HuH-7 (cell line): ENCODE measurements at places on chromosomes 2 and 18.

GRCh38 chr2:188734691-188735090, 239.5 kb upstream of the COL3A1 start:
- no peak for DNase-seq

GRCh38 chr2:33126552-33126951, 179.8 kb downstream of the LTBP1 start:
- peak; percentile 10 for DNase-seq

DNA sequence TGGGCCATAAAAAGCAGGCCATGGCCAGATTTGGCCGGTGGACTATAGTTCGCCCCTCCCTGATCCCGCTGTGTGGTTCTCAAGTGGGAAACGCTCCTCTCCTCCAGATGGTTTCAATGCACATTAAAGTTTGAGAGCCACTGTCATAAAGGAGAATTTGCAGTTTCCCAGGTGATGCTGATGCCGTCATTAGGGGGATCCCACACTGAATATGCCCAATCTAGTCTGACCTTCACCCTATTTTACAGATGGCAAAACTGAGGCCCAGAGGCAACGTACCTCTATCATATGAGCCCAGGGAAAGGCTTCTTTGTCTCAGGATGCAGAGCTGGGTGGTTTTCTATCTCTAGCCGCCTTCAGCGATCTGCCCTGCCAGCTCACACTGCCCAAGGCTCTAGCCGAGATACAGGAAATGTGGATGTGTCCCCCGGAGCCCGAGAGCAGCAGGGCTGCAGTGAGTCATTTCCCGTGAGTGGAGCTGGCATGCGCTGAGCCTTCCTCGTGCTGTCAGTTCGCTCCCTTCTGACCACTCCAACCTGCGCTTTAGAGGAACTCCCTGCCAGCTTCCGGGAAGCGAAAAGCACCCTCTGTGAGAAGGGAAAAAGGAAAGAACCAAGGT, 116.2 kb downstream of the SMAD7 start:
- DNase-seq: no peak

- no peak for DNase-seq
Observed at GRCh38 chr2:176535467-176536113, 266.3 kb downstream of the MTX2 start.

- no peak for DNase-seq
Observed at GRCh38 chr18:6649421-6650126, 79.9 kb upstream of the ARHGAP28 start.

- peak; percentile 46 for DNase-seq
Observed at GRCh38 chr2:197309691-197310231, 819 bp downstream of the ANKRD44 start.

GRCh38 chr2:112529757-112530156, 12.5 kb upstream of the POLR1B start:
- DNase-seq: no peak

GRCh38 chr2:130936451-130936850, 99.7 kb downstream of the ARHGEF4 start:
- no peak for DNase-seq

- DNase-seq: no peak
Observed at GRCh38 chr2:9003366-9003615, 193 bp downstream of the MBOAT2 start.

- DNase-seq: no peak
Observed at GRCh38 chr18:76546436-76546835, 51.4 kb upstream of the ZNF516 start.

GRCh38 chr18:34540897-34541296, 169.2 kb upstream of the DTNA start:
- no peak for DNase-seq

GRCh38 chr2:193963472-193964119, 1693.4 kb upstream of the SLC39A10 start:
- DNase-seq: peak; percentile 0

- no peak for DNase-seq
Observed at GRCh38 chr2:200193791-200194190, 112.7 kb upstream of the SPATS2L start.

DNA sequence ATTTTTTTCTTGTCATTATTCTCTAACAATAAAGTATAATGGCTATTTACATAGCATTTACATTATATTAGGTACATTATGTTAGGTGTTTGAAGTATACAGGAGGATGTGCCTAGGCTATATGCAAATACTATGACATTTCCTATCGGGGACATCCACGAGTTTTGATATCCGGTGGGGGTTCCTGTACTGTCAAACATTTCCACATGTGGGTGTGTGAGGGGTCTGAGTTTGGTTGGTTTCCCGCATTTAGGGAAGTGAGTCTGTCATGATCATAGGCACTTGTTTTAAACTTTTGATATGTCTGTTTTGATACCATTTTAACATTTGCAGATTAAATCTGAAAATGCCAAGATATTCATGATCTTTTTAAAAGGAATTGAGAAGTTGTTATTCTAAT, 76.0 kb downstream of the CEP192 start:
- no peak for DNase-seq

GRCh38 chr2:173815772-173816171, 149.4 kb downstream of the SP3 start:
- DNase-seq: no peak
